ENCODE measurements at places on chromosomes 11 and 22.

- no peak for DNase-seq
Observed at GRCh38 chr22:11307998-11308397, 4220.0 kb upstream of the OR11H1 start.

GRCh38 chr22:25360891-25361645 is 141.6 kb downstream of the CRYBB2 start:
- no peak for DNase-seq

DNA sequence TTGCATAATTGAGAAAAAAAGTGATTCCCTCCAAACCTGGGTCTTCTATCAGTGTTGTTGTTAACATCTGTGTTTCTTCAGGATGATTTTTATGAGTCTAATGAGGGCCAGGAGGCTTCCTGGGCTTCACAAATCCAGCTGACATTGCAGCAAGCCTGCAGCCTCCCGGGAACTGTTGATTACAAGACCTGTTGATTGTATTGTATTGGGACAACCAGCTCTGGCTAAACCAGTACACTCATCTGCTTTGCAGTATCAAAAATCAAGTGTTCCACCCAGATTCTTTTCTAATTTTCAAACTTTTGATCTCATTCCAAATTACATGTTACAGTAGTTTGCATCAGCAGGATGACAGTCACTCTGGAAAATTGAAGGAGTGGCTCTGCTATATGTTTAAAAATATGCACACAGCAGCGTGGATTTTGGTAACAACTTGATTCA is 16.1 kb upstream of the PRSS23 start:
- DNase-seq = no peak

DNA sequence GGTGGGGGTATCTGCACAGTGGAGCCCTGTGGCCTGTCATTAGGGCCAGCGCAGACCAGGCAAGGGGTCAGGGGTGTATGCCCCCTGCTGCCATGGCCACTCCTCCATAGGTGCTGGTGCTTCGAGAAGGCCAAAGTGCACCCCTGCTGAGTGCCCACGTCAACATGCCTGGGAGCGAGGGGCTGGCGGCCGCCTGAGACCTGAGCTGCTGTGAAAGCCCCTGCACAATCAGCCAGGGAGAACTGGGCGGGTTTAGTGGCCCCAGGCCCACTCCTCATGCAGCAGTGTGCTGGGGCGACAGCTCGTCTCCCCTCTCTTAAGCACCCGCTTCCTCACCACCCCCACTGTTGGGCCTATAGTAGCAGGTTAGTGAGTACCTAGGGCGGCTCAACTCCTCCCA is 14.0 kb downstream of the ZDHHC24 start:
- DNase-seq = no peak

DNA sequence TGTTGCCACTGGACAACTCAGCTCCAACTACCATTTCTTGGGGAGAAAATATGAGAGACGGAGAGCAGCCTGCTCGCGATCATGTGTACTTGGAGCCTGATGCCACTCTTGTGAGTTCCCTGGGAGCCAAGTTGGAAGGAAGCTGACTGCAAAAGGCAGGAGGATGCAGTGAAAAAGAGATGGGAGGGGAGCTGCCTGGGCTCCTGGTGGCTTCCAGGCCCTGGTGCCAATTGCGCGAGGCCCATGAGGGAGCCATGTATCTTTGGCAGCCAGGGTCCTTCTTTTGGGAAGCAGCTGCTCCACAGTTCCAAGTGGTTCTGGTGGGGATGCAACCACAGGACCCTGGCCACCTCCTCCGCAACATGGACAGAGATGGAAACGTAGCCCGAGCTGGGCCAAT is 11.1 kb downstream of the C11orf91 start:
- DNase-seq = no peak

GRCh38 chr22:18152519-18152918 is 2.5 kb downstream of the USP18 start:
- no peak for DNase-seq

- peak; percentile 11 for DNase-seq
Observed at GRCh38 chr11:95788921-95789505, 569 bp downstream of the FAM76B start.

DNA sequence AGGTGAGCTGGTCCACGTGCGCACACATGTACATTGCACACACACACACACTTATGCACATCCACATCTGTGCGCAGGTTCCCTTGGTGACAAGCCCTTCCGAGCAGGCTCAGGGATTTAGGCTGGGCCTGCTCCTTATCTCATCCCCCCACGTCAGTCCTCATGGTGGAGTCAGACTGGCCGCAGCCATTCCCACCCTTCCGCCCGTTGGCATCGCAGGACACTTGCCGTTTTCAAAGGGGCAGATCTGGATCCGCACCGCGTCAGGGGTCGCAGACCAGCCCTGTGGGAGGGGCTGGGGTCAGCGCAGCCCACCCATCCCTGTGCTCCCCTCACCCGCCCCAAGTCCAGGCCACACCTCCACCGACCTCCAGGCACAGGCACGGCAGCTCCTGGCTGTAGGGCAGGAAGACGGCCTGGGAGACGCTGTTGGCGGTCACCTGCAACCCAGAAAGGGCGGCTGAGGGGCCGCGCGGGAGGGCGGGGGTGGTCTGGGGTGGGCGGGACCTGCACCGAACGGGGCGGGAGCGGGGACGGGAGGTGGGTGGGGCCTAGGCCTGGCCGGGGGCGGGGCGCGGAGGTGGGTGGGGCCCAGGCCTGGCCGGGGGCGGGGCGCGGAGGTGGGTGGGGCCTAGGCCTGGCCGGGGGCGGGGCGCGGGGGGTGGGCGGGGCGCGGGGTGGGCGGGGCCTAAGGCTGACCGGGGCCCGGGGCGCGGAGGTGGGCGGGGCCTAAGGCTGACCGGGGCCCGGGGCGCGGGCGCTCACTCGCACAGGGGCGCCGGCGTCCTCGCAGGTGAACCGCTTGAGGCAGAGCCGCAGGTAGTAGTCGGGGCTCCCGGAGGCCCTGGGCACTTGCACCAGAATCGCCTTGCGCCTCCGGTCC is 13.3 kb downstream of the IL17REL start:
- no peak for DNase-seq

DNA sequence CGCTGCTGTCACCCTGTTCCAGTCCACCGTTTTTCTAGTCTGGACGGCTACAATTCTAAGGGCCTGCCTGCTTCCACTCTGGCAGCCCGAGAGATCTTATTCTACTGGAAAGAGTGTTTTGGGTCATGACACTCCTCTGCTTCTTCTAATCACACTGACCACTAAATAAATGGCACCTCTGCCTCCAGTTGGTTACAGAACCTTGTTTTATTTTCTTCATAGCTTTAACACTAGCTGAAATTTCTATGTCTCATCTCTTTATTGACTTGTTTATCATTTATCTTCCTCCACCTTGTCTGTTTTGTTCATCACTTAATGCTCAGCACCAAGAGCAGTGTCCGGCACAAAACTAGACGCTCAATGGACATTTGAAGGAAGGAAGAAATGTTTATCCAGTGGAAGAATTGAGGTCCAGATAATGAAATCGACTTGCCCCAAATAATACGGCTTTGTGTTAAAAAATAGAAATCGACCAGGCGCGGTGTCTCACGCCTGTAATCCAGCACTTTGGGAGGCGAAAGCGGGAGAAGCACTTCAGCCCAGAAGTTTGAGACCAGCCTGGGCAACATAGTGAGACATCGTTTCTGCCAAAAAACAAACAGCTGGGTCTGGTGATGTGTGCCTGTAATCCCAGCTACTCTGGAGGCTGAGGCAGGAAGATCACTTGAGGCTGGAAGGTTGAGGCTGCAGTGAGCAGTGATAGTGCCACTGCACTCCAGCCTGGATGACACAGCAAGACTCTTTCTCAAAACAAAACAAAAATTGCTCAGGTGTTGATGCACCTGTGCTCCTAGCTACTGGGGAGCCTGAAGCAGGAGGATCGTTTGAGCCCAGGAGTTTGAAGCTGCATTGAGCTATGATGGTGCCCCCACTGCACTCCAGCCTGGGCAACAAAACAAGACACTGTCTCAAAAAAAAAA is 693 bp upstream of the PRR14L start:
- no peak for DNase-seq

DNA sequence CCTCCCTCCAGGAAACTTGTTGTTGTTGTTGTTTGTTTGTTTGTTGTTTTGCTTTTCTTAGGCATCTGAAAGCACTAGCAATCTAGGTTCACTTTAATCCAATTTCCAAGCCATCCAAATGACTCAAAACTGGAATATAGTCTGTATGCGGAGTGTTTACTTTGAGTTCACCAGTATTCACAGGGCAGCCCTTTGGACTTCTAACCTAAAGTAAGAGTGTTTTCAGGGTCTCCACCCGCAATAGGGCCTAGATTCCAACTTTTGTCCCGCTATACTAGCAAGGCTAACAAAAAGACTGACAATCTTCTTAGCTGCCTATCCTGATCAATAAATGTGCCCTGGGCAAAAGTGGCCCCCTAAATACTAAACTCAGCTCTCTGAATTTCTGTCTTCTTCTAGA is 13.6 kb downstream of the PGM2L1 start:
- DNase-seq = no peak

DNA sequence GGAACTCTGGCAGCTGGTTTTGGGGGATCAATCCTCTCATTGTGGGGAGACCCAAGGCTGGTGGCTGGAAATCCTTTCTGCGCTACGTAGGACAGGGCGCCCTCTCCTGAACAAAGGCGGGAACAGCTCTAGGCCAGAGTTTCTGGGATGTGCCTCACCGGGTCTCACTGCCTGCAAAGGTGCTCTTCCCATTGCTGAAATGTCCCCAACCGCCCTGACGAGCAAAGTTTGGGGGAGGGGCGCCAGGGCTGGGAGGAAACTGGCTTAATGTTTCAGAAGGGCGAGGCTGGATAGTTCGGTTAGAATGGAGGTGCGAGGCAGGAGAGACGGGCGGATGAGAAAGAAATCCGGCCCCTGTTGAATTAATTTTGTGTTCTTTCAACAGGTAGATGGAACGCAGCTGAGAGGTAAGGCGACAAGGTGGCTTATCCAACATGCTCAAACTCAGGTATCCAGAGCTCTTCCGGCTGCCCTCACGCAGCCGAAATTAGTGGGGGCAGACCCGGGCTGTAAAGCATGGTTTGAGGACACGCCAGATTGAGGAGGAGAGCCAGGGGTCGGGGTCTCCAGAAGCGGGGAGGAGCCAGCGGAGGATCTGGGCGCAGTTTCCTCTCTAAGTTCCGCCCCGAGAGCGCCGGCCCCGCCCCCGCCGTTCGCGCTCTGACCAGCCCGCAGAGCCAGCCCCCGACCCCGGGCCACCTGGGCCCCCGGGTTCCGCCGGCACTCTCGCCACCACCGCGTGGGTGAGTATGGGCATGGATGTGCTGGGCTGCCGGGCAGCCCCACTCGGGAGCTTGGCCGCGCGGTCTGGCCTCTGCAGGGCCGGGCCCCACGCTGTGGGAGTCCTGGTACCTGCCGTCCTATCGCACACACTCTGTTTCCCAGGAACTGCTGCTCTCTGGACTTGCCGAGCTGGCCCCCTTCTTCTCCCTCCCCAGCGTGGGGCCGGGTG is at the start of gene PGAP2:
PGAP2 (plus strand) TSS at position 652 of the 952 bp plus-strand sequence. CDS start 2,700 bp downstream, outside the sequence.
- DNase-seq = peak; percentile 28

DNA sequence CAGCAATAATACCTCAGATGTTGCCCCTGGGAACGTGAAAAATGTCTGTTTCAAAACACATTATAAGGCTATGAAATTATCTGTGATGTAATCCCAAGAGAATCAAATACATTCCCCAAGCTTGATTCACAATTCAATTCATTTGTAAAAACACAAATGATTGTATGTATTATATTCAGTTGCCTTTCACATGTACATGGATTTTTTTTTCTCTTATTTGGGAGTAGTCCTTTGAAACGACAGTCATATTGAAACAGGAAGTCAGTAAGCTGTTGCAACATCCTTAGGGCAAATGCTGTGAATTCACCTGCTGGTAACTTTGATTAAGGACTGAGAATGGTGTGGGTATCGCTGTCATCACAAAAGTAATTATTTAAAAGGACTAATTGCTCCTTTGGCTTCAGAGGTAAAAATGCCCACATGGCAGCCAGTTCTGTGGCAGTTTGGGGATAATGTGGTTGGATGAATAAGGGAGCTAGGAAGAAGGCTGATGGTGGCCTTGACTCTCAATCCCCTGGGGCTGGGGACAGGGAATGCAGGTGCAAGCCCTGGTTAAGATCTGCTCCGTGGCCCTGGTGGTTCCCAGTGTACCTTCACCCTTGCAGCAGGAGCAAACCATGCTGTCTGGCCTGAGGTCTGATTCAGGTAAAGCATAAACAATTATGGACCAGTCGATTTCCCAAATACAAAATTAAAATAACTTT is 13.2 kb downstream of the EHF start:
- DNase-seq = no peak

DNA sequence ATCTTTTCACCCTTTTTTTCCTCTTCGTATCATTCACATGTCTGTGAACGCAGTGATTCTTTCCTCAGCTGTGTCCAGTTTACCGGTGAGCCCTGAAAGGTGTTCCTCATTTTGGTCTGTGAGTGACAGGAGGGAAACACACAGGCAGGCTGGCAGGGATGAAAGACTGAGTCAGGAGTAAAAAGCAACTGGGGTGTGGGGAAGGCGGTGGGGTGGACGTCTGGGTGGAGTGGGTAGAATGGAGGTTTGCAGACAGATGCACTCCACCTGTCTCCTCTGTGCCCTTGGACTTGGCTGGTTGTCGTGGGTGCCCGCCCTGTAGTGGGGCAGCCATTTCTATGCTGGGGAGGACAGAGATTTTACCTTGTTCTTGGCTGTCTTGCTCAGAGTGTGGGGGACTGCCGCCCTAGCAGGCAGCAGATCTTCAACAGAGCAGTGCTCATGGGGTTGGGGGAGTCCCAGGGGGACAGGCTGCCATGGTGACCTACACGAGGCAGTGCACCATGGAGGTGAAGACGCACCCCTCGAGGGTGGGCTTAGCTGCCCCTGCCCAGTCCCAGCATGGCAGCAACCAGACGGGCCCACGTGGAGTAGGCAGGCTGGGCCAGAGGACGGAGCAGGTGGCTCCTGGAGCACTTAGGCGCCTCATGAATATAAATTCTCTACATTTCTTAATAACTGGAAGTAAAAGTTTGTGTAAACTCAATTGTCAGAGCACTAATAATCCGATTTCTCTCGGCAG is 603.7 kb downstream of the TBC1D22A start:
- DNase-seq = no peak

DNA sequence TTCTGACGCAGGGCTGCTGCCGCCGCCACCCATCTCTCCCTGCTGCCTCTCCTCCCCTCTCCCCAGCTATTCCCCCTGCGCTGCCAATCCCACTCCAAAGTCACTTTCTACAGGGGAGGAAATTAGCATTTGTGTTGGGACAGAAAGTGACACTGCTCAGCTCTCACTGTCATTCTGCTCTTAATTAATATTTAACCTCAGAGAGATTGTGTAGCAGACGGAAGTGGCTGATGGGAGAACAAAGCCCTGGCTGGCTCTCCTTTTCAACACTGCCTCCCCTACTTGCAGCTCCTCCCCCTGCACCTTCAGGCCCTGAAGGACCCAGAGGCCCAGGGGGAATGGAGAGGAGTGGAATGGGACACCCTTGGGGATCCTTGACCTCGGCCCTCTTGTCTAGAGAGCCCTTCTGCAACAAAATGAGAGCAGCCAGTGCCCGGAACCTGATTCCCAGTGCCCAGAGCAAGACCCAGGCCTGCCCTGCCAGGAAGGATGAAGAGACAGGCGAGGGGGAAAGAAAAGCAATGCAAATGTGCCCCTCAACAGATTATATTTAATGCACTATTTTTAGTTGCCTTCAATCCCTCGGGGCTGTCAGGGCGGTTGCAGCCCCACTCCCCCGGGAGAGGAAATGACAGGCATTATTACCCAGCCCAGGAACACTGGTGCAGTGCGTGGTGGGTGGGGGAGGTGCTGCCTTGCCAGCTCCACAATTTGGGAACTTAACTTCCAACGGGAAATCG is 14.6 kb upstream of the NRGN start:
- DNase-seq = no peak

- no peak for DNase-seq
Observed at GRCh38 chr11:18011633-18012032, 1.2 kb downstream of the SERGEF start.

- no peak for DNase-seq
Observed at GRCh38 chr22:46058091-46058420, 81.1 kb upstream of the WNT7B start.

GRCh38 chr11:62806611-62807121 is 1.4 kb upstream of the NXF1 start:
- DNase-seq = no peak
